ENCODE measurements at places on chromosomes 2 and 18.
A peak's percentile ranks its signal among the peaks of the same experiment; 100 is the strongest.

- H3K4me3 ChIP-seq: no peak within 1 kb of the TSS
- no peak within 1 kb of the TSS for H3K27ac ChIP-seq
- no peak for DNase-seq
- peaks cover 6% of the 10 kb centered on the region for H3K36me3 ChIP-seq
- peaks cover 12% of the 10 kb centered on the region for H3K4me1 ChIP-seq
- peaks cover 50% of the 10 kb centered on the region for H3K27me3 ChIP-seq
Observed at GRCh38 chr2:138779781-138780445, at the start of gene NXPH2. NXPH2 (minus strand) TSS chr2:138780390; CDS start chr2:138780241, 149 bp downstream.

DNA sequence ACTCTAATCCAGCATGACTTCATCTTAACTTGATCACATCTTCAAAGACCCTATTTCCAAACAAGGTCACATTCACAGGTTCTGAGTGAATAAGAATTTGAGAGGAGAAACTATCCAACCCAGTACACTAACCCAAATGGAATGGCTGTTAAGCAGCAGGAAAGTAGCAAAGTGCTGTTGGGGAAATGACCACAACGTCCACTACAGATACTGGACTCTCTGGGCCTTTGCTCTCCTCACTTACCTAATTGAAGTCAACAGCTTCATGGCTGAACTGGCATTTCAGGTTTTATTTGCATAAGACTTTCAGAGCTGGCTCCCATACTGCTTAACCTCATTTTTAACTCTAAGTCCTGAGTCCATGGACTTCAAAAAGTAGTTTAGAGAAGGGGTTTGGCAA is 38.0 kb upstream of the ACVR2A start:
- H3K36me3 ChIP-seq: peaks cover 3% of the 10 kb centered on the region

DNA sequence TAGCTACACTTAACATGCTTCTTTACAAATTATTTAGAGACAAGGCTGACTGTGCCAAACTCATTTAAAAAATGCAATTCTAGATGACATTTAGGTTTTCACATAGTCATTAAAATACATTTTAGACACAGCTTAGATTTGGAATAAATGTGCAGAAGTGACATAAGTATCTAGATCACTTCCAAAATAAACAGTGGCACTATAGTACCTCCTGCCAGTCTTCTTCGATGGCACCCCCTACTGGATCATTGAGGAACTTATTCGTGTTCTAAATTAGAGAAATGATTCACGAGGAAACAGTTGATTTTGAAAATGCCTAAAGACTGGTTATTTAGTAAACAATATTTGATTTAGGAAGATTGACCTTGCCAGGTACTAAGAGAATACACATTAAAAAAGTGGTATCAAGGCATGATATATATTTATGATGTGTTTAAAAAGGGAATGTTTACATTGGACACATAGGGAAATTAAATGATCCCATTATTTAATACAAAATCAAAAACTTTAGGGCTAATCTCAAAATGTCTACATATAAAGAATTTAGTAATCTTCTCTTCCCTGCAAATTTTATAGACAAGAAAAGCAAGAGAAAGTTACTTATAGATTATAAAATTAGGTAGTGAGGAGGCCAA is 323.9 kb downstream of the XIRP2 start:
- DNase-seq: no peak
- H3K36me3 ChIP-seq: no peaks in the 10 kb centered on the region
- H3K4me3 ChIP-seq: no peak overlapping the region
- no peaks in the 10 kb centered on the region for H3K27me3 ChIP-seq
- H3K27ac ChIP-seq: no peak overlapping the region
- no peaks in the 10 kb centered on the region for H3K4me1 ChIP-seq

GRCh38 chr2:174594456-174594855 is 3.1 kb downstream of the WIPF1 start:
- no peaks in the 10 kb centered on the region for H3K27me3 ChIP-seq
- DNase-seq: no peak
- peaks cover 54% of the 10 kb centered on the region for H3K4me1 ChIP-seq
- peak overlapping the region; percentile 82 for H3K4me3 ChIP-seq
